ENCODE measurements at places on chromosomes 5 and 9. TPM values are rescaled to one million over a fixed set of nuclear protein-coding genes. Genes with fewer than 3 reads are reported as not detected.

The RGS14 gene
- total RNA-seq, result 3.1 TPM

The DND1 gene
- total RNA-seq, result not detected

The PCDHA9 gene
- total RNA-seq, result 0.49 TPM

The ZNF483 gene
- 2.6 TPM for total RNA-seq

The FST gene
- total RNA-seq, result 80.2 TPM

The POLE3 gene
- total RNA-seq, result 15.5 TPM

The KCNT1 gene
- not detected for total RNA-seq

Data from fibroblast of the aortic adventitia (primary cell).